AG08395 (cell line): ENCODE measurements at places on chromosomes 2 and 18.
A peak's percentile ranks its signal among the peaks of the same experiment; 100 is the strongest.

- DNase-seq: no peak
These were observed 199.0 kb downstream of the BABAM2 start for GRCh38 chr2:28089486-28089885.

DNA sequence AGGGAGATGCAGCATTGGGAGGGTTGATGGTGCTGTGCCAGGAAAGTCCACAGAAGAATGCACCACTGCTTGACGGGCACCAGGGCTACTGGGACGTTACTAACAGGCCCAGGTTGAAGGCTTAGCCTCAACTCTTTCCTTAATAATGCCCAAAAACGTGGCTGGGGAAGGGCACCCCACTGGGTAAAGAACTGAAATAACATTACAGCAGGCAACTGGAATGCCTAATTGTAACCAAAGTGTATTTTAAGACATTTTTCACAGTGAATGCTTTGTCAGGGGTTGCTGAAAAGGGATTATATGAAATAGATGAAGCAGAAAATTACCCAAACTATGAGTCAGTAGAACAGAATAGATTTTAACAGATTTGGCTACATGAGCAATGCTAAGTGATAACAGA lies 191.3 kb downstream of the CMPK2 start:
- no peak for DNase-seq

- no peak for DNase-seq
These were observed 174.0 kb upstream of the PIEZO2 start for GRCh38 chr18:11323359-11323819.

DNA sequence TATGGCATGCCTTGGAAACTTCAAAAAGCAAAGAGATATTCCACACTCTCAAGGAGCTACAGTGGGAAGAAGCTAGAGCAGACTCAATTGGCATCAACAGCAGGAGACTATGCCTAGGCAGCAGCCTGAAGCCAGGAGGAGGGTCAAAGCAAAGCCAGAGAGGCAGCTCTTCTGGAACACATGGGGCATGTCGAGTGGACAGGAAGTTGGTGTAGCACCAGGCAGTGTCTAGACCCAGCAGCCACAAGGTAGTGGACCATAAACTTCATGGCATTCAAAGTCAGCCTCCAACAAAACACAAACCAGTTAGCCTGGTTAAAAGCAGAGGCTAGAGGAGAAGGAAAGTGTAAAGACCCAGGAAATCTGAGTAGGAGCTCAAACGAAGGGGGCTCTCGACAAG lies 311.2 kb upstream of the PKDCC start:
- no peak for DNase-seq

DNA sequence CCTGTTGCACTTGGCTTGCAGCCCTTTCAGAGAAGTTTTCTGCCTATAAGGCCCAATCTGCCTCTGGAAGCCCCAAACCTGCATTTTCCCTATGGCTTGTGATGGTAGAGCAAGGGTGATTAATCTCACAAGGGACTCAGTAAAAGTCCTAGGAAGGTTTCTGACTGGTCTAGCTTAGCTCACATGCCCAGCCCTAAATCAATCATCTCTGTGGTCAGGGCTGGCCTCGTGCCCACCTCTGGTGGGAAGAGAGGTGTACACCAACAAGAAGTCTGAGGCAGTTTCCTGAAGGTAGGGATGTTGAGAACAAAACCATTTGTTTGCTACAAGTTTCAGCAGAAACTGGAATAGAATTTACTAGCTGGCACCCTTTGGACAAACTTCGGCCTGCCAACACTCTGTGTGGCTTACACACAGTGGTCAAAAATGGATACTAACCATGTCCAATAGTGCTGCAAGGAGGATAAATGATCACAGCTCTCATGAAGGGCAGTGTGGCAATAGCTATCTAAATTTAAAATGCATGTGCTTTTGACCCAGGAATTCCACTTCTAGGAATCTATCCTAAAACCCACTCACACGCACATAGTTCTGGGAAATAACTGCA lies 96.4 kb downstream of the EN1 start:
- peak; percentile 72 for DNase-seq

- no peak for DNase-seq
These were observed 17.8 kb downstream of the THNSL2 start for GRCh38 chr2:88187927-88188326.

DNA sequence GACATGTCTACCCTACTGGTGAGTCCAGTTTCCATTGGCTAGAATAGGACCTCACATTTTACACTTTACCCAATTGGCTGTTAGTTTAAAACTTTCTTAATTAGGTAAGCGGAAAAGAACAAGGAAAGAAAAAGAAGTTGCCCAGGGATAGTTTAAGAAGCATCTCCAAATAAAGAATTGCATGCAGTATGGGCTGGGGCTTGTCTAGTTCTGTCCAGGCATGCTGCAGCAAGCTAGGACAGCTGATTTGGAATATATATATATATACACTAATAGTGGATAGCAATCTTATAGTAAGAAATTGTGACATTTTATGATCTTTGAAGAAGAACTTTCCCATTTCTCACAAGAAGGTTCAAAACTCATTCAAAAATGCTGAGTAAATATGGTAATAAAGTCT lies 90.0 kb upstream of the ERBB4 start:
- DNase-seq: no peak

GRCh38 chr18:48676346-48676745 lies 137.5 kb downstream of the CTIF start:
- no peak for DNase-seq

GRCh38 chr2:189076572-189076971 lies 102.4 kb downstream of the COL3A1 start:
- DNase-seq: peak; percentile 5

DNA sequence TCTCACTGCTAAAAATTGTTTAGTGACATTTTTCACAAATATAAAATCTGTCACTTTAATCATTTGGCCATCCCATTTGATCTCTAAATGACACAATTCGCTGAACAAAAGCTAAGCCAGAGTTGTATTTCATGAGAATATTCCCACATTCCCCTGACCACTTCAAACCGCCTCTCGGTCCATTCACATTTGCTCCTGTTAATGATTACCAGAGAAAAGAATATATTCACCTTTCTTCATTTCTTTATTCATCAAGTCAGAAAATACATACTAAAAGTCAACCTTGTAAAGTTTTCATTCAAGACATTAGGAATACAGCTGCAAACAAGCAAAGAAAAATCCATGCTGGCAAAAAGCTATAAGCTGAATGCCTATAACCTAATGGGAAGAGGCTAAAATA lies 225.5 kb downstream of the DOK6 start:
- DNase-seq: no peak

- no peak for DNase-seq
These were observed 367.5 kb upstream of the MMADHC start for GRCh38 chr2:149954981-149955600.

- DNase-seq: no peak
These were observed 281.8 kb downstream of the CLIP4 start for GRCh38 chr2:29397039-29397438.

DNA sequence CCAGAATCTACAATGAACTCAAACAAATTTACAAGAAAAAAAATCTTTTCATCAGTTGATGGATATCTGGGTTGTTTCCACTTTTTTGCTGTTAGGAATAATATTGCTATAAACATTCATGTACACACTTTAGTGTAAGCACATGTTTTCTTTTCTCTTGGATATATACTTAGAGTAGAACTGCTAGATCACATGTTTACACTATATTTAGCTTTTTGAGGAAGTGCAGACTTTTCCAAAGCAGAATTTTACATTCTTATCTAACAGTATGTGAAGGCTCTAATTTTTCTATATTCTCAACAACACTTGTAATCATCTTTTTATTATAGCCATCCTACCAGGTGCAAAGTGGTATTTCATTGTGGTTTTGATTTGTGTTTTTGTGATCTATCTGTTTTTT lies 103.6 kb upstream of the RMP24 start:
- no peak for DNase-seq

GRCh38 chr2:150468350-150468960 lies 19.0 kb downstream of the RND3 start:
- no peak for DNase-seq

DNA sequence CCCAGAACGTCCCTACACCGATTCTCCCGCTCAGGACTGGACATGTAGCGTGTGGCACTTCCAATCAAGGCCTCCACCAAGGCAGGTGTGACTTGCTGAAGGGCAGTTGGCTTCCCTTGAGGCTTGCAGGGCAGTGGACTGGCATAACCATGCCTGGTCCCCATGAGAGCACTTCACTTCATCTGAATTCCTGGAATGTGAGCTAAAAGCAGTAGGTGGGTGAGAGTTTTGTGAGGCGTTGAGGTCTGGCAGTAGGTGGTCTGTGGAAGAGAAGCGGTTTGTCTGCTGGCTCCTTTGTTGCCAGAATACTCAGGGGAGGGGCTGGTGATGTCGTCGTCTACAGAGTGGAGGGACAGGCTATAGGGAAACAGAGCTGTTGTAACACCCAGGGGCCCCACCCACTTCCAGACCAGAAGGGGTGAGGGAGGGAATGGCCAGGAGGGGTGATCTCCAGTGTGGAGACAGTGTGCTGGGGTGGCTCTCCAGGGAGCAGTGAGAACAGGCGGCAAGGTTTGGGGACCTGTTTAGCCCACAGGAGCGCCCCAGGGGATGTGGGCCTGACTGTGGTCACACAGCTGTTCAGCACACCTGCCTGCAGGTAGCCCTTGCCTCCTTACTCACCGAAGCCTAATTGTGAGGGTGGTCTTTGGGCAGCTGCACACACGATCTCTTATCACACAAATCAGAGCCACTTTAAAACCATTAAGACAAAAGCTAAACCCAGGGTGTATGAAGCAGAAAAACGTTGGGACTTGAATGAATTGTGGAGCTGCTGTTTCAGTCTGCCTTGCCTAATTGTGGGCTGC lies 21.5 kb upstream of the ALKAL2 start:
- no peak for DNase-seq

- DNase-seq: no peak
These were observed 259.3 kb upstream of the SP5 start for GRCh38 chr2:170455617-170456426.

GRCh38 chr2:204591225-204591624 lies 46.0 kb downstream of the PARD3B start:
- DNase-seq: no peak

- no peak for DNase-seq
These were observed 885.6 kb upstream of the VRK2 start for GRCh38 chr2:57160976-57161375.

GRCh38 chr2:219844401-219845091 lies 217.1 kb downstream of the SLC4A3 start:
- no peak for DNase-seq

GRCh38 chr2:112621790-112622527 lies 23.8 kb upstream of the SLC20A1 start:
- no peak for DNase-seq

DNA sequence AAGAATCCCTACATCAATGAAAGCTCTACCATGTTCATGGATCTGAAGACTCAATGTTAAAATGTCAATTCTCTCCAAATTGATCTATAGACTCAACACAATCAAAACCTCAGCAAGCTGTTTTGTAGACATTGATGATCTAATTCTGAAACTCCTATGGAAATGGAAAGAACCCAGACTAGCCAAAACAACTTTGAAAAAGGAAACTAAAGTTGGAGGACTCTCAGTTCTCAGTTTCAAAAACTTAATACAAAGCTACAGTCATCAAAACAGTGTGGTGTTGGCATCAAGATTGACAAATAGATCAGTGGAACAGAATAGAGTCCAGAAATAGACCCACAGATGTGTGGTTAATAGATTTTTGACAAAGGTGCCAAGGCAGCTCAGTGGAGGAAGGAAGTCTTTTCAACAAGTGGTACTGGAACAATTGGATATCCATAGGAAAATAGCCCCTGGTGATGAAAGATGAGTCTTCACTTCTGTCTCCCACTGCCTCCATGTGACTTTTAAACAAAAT lies 30.4 kb downstream of the LBH start:
- DNase-seq: no peak

- no peak for DNase-seq
These were observed 27.0 kb upstream of the HK2 start for GRCh38 chr2:74806920-74807319.

DNA sequence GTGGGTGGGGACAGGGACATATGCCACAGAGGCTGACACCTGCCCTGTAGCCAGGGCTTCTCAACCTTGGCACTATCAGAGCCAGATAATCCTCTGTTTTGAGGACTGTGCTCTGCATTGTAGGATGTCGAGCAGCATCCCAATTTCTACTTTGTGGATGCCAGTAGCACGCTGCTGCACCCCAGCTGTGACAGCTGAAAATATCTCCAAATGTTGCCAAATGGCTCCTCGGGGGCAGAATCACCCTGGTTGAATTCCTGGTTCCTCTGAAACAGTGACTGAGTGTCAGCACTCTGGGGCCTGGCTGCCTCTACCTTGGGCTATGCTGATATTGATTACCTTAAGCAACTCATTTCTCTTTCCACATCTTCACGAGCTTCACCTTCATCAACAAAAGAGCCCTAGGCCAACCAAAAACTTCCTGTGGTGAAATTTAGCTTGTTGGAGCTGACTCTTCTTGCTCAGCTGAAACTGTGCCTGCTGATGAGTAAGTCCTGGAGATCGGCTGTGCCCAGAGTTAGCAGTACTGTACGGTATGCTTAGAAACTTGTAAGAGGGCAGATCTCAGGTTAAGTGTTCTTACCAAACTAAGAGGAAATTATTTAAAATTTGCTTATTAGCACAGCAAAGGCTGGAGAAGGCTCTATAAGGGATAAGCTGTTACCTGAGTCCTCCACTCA lies 138.1 kb downstream of the SEPTIN10 start:
- peak; percentile 71 for DNase-seq

GRCh38 chr2:201021914-201022313 lies 49.6 kb downstream of the HYCC2 start:
- no peak for DNase-seq

- DNase-seq: no peak
These were observed 40.3 kb downstream of the LHCGR start for GRCh38 chr2:48715042-48715899.

- no peak for DNase-seq
These were observed 228.2 kb downstream of the HAUS1 start for GRCh38 chr18:46332286-46332801.

DNA sequence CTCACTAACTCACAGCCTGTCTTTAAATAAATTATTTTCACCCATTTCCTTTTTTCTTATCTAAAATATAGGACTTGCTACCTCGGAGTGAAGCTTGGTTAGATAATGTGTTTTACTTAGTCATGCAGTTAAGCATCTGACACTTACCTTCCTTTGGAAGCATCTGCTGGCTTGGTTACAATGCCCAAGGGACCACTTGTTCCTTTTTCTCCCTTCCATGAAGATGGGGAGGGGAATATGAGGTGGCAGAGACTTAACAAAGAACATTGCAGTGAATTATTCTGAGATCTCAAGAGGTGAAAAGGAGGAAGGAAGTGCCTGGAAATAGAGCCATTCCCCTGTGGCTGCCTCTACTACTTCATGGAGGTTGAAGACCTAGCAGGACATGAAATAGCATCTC lies 145.4 kb upstream of the FOSL2 start:
- no peak for DNase-seq
